ENCODE measurements at places on chromosomes 5 and 9.
A peak's percentile ranks its signal among the peaks of the same experiment; 100 is the strongest.

GRCh38 chr9:19457693-19458009 lies 48.8 kb downstream of the ACER2 start:
- no peak for DNase-seq

DNA sequence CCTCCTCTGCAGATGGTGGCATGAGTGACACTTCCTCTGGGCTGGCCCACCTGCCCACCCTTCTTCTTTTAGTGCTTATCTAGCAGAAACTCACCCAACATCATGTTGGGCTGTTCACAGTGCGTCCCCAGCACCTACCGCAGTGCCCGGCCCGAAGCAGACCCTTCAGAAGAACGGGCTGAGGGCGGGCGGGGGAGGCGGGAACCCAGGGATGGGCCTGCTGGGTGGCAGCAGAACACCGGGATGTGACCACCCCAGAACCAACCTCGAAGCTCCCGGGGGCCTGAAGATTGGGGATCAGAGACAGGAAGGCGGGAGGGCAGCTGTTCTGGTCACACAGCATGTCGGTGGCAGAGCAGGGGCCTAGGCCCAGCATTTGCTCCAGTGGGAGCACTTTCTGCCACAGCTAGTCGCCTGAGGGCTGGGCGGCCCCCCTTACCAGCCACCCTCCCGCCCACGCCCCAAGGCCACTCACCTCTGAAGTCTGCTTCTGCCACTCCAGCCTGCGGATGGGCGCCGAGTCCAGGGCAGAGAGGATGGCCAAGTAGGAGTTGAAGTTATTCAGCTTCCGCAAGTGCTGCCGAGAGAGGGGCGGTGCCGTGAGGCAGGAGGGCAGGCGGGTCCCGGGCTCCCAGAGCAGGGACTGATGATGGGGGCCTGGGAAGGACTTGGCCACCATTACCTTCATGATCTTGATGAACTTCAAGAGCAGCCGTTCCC lies 38.7 kb downstream of the PRRT1B start:
- no peak for DNase-seq

- DNase-seq: no peak
Observed at GRCh38 chr5:67000794-67001475, 195.7 kb downstream of the CD180 start.

DNA sequence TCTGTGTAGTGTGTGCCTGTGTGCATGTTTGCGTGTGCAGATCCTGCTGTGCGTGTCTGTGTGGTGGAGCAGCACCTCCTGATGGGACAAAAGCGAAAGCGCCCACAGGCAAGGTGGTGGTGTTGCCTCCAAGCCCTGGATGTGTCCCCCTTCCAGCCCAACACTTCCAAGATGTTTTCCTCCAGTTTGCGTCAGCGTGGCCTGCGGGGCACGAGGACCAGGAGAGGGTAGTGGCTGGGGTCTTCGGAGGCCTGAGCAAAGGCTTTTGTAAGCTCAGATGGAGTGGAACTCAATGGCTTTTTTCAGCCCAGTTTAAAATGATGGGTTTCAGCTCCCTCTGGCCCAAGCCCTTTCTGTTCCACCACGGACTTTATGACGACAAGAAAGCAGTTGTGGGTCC lies 209.5 kb downstream of the IRX2 start:
- no peak for DNase-seq

DNA sequence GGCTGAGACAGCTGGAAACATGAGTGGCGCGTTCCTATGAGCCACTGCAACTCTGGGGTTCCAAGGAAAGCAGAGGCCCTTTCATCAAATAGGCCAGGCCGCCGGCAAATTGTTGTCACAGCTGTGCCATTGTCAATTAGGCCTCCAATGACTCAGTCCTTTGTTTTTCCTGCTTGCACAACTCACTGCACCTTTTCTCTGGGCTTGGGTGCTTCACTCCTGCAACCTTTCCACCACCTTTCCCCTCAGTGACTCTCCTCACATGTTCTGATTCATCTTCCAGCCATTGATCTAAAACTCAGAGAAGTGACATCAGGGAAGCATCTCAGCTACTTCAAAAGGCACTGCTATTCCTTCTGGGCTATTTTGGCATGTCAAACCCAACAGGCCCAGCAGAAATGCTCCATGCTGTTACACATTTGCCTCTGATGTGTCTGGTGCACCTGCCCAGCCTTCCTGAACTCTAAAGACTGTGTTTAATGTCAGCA lies 653.7 kb downstream of the NR2F1-AS1 start:
- DNase-seq: peak; percentile 47

GRCh38 chr9:18297056-18297841 lies 176.7 kb upstream of the ADAMTSL1 start:
- DNase-seq: peak; percentile 10

GRCh38 chr9:127084076-127085039 lies 38.1 kb downstream of the ANGPTL2 start:
- DNase-seq: no peak

DNA sequence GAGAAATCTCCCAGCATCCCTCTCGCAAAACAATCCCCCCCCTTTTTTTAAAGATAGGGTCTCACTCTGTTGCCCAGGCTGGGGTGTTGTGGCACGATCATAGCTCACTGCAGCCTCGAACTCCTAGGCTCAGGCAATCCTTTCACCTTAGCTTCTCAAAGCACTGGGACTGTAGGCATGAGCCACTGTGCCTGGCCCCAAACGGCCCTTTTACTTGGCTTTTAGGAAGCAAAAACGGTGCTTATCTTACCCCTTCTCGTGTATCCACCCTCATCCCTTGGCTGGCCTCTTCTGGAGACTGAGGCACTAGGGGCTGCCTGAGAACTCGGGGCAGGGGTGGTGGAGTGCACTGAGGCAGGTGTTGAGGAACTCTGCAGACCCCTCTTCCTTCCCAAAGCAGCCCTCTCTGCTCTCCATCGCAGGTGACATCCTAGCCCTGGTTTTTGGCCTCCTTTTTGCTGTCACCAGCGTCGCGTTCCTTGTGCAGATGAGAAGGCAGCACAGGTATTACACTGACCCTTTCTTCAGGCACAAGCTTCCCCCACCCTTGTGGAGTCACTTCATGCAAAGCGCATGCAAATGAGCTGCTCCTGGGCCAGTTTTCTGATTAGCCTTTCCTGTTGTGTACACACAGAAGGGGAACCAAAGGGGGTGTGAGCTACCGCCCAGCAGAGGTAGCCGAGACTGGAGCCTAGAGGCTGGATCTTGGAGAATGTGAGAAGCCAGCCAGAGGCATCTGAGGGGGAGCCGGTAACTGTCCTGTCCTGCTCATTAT lies 6.8 kb downstream of the CA9 start:
- DNase-seq: peak; percentile 76

Data from myocyte (in vitro differentiated cells).